Activated T-helper 1 cell treated with anti-CD3 and anti-CD28 coated beads, Interleukin-2, amount 50 U/mL, for 16 hours (primary cell): ENCODE measurements at places on chromosomes 12 and 14.

DNA sequence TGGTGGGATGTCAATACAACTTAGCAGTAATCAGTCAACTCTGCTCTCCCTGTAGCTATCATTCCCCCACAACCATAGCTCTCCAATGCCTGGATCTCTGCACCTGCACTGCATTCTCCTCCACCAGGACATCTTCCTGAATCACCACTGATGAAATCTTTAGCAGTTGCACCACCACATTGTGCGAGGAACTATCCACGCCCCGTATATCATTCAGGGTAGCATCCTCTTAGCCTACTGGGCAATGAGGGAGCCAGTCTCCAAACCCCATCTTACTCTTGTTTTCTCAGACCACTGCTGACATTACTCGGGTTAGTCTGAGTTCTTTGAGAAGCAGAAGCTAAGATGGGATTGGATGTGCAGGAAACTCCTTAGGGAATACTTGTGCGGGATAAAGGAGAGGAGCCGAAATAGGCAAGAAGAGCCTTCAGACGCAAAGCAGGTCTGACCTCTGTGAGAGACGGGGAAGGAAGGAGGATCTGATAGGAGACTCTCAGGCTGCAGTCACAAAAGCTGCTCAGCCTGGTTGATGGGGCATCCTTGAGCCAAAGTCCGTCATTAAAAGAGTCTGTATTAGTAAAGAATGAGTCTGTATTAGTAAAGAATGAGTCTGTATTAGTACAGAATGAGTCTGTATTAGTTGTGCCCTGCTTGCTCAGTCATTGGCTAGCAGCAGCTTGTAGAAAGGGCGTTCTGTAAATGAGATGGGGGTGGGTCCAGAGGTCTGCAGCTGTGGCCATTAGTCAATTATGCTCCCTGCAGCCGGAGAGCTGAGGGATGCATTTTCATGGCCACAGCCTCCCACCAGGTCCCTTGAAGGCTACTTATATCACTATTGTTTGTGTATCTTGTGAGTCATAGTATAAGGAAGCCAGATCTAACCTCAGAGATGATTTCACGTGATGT is 49.6 kb upstream of the RASSF3 start:
- DNase-seq = no peak

DNA sequence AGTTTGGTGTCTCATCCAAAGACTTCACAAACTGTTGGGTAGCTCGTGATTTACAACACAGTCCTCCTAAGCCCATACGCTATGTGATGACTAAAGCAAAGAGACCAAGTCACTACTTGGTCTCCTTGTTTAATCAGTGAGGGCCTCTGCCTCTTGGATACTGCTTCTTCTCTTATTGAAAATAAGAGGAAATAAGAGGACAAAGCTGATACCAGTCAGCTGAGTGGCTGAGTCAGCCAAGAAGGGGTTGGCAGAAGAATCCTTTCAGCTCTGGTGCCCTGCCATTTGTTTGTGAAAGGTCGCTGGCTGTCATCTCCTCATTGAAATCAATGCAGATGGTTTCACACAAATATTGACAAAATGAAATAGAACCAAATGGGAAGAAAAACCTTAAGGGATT is 67.5 kb upstream of the SLC35F4 start:
- DNase-seq = no peak

- no peak for DNase-seq
These were observed 9.7 kb downstream of the SCARB1 start for GRCh38 chr12:124853781-124854636.

- no peak for DNase-seq
These were observed 254.7 kb upstream of the TBX3 start for GRCh38 chr12:114938487-114939210.

- DNase-seq = no peak
These were observed 10.2 kb upstream of the EMP1 start for GRCh38 chr12:13186302-13186701.

DNA sequence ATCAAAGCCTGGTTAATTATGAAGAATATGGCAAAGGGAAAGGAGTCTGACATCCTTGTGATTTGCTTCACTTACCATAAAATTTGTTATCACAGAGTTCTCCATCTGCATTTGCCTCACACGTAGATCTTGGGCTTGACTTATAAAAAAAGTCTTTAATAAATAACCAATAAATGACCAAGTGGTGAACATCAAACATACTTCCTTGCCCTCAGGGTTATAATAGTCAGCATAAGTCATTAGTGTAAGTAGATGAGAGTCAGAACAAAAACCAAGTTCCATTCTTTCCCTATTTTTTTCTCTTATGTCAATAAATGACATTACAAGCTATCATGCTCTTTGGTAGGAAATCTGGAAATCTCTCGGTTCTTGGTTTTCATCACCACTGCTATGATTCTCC is 635.4 kb upstream of the ATXN7L3B start:
- DNase-seq = no peak

GRCh38 chr14:103896578-103896977 is 31.7 kb upstream of the TDRD9 start:
- DNase-seq = no peak

DNA sequence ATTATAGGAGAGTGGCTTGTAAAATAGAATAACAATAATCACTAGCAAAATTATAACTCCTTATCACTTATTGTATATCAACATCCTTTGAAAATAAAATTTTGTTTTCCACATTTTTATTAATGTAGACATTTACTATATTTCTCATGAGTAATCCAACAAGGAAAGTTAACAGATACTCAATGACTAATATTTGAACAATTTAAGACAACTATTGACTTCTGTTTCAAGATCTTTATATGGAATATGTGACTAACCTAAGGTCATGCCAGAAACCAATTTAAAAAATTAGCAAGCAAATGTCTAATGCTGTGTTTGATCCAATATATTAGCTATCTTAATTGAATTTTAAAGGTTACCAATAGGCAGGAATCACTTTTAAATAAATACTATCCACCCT is 638.5 kb upstream of the FLRT2 start:
- no peak for DNase-seq

- no peak for DNase-seq
These were observed 26.1 kb upstream of the CIPC start for GRCh38 chr14:77071938-77072388.

DNA sequence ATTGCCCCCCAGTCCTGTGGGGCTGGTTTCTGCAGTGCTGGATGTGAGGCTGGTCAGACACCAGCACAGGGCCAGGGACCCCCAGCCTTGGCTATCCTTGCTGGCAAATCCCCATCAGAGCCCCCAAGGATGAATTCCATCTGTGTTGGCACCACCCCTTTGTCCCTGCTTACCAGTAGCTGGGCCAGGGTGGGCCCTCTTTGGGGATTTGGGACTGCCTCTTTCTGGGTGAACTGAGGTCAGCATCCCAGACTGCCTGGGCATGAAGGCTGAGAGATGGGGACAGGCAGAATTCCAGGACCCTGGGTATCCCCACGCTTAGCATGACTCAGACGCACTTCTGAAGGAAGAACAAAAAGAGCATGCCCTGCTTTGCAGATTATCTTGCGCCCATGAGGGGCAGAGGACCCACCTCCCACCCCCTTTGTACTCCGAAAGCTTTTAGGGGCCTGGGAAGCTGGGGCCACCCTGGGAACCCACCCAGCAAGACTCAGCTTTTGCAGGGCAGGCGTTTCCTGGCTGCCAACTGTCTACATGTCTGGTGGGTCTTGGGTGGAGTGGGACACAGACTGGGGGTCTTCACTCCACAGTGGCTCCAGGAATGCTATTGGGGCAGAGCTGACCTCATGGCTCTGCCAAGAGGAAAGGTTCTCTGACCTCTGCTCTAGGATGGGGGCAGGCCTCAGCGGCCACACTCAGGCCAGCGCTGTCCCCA is 26.8 kb downstream of the RFLNA start:
- no peak for DNase-seq

DNA sequence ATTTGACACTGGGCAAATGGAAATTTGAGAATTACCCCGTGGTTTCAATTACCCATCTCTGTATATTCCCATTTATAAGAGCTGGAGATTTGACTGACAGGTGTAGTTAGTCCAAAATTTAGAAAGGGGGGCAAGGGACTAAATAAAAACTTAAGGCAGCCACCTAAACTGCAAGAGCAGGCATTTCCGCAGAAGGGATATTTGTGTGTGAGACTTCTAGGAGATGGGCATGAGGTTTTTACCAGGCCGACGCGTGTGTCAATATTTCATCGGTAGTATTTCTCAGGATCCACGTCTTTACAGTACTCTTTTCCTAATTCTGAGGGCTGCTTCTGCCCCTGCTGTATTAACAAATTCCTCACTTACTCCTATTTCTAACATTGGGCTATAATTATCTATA is 1.4 kb downstream of the FAR2 start:
- no peak for DNase-seq

DNA sequence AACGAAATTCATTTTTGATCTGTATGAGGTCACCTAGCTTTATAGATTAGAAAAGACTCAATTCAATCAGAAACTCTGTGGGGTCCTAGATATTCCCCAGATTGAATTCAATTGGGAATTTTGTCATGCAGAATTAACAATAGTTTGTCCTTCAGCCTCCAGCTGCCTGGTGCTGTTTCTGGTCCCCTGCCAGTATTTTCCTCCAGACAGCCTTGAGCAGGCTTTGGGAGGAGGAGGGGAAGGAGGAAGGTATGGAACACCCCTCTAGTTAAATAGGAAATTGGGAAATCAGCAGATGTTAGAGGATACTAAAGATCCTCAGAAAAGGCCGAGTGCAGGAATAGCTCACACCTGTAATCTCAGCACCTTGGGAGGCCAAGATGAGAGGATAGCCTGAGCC is 10.6 kb downstream of the GRIP1 start:
- DNase-seq = no peak
